ENCODE measurements at places on chromosomes 6 and 20.

- DNase-seq, result peak; percentile 9
These were observed 117.1 kb upstream of the EEF1E1 start for GRCh38 chr6:8219352-8219943.

DNA sequence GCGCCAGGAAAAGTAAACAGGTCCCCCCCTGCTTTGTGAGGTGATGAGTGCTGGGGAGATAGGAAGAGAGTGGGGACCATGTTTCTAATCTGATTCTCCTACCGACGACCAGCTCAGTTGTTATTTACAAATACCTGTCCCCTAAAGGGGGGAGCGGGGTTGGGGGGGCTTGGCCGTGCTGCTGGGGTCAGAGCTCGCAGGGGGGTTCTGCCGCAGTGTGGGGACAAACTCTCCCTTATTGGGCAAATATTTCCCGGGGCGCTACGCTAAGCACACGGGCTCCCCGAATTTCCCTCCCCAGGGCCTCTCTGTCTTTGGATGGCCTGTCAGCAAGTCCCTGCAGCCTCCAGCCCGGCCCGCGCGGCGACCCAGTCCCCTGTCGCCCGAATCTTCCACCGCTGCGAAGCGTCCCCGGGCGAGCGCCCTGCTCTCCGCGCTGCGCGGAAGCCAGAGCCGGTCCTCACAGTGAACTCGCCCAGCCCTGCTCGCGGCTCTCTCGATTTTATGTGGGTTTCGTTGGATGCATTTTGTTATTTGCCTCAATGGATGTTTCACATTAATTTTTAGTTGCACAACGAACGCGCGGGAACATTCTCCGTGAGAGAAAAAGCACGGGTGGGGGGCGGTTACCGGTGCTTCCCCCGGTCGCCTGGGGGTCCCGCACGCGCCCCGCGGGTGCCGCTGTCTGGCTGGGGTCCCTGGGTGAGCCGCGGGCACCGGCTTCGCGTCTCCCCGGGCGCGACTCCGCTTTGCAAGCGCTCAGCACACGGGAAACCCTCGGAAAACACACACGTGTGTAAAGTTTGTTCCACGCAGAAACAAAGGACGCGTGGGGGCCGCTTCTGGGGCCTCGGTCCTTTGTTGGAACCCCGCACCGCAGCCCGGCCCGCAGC, 1.5 kb upstream of the STX16 start:
- no peak for DNase-seq

- no peak for DNase-seq
These were observed 75.3 kb downstream of the RIN2 start for GRCh38 chr20:19833395-19833794.

- no peak for DNase-seq
These were observed 11.9 kb upstream of the NSFL1C start for GRCh38 chr20:1478566-1478965.

GRCh38 chr20:55579802-55580201, 425.5 kb downstream of the CBLN4 start:
- DNase-seq, result no peak

DNA sequence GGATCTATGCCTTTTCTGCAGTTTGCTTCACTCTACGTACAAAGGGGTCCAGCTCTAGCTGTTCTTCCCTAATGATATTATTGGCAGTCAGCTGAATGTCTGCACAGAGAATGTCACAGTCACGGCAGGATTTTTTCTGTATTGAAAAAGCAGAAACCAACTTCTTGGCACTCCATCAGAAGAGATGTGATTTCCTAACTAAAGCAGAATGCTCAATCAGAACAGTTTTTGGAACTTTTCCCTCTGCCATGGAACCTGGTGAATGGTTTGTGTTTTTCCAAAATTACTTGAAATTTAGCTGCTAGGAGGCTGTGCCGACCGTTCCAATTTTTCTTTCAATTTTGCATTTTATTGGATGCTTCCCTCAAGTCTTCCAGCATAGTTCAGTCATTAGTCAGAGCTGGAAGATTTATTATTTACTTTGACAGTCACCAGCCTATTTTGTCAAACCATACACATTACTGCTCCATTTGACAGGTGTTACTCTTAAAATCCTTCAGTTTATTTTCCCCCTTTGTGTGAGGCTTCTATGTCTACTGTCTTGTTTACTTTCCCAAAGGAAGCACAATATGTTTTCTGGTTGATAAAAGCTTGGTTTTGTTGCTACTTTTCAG, 259.6 kb upstream of the EPHA7 start:
- DNase-seq, result no peak

GRCh38 chr6:47439348-47439668, 38.3 kb upstream of the CD2AP start:
- DNase-seq, result no peak

DNA sequence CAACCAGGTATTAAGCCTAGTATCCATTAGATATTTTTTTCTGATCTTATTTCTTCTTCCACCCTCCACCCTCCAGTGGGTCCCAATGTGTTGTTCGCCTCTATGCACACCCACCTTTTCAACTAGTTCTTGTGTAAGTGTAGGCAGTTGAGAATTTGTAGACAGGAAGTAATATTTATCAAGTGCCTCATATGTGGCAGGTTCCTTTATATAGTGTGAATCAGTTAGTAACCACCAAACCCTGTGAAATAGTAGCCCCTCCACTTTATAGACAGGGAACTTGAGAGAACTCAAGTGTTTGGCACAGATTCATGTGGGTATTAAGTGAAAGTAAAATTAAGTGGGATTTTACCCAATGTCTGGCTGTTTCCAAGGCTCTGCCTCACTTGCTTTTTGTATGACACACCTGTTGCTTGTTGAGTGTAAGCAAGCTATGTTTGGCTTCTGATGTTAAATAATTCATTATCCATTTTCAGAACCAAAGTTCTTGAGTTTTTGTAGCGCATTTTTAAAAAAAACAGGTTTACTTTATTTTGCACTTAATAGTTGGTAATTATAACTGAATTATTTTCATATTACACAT, 24.8 kb downstream of the AFDN start:
- DNase-seq, result no peak

DNA sequence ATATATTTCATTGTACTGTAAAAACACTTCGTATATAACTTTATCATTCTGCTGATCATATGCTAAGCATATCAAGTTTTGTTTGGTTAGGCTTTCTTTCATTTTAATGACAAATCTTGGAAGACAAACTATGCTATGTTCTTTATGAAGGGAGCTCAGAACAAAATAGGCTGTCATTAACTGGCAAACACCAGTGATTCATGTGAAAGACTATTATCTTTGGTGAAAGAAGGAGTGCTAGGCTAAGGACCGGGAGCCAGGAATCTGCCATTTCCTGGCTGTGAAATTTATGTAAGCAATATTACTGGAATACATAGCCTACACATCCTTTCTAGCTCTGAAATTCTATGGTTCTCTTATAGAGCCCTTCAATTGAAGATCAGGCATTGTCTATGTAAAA, 136.2 kb upstream of the CCN2 start:
- no peak for DNase-seq

DNA sequence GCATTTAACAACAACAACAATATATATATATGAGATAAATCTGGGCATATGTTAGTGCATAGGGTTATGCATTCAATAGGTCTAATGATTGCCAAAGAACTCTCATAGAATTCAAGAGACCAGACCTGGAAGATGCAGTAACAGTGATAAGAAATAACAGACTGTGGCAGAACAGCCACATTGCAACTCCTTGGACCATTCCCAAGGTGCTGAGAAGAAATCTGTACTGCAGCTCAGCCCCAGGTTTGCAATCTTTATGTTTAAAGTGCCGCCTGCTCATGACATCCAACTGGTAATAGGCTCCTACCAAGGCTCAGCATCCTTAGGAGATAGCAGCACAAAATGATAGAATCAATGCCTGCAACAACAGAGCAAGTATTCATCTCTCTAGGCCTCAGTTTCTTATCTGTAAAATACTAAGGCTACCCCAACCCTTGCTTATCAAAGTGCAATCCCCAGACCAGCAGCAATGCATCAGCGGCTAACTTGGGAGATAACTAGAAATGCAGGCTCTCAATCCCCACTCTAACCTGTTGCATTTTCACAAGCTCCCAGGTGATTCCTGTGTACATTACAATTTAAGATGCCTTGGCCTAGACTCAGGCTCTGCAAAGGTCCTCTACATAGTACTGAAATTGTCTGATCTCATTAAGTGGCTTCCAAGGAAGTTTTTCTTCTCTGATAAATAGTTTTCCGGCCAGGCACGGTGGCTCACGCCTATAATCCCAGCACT, 30.6 kb upstream of the PIM1 start:
- DNase-seq, result no peak

- no peak for DNase-seq
These were observed 192.6 kb upstream of the GGTLC1 start for GRCh38 chr20:24181151-24181550.

DNA sequence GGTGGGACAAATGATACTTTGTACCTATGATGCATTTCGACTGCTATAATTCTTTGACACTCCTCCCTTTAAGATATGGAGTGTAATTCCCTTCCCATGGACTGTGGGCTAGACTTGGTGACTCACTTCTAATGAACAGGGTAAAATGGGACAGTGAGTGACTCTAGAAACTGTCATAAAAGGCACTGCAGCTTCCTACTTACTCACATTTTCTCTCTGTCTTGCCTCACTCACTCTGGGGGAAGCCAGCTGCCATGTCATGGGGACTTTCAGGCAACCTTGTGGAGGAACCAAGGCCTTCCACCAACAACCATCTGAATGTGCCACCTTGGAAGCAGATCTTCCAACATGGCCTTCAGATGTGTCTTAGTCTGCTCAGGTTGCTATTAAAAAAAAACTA, 12.9 kb upstream of the GFOD1 start:
- no peak for DNase-seq

DNA sequence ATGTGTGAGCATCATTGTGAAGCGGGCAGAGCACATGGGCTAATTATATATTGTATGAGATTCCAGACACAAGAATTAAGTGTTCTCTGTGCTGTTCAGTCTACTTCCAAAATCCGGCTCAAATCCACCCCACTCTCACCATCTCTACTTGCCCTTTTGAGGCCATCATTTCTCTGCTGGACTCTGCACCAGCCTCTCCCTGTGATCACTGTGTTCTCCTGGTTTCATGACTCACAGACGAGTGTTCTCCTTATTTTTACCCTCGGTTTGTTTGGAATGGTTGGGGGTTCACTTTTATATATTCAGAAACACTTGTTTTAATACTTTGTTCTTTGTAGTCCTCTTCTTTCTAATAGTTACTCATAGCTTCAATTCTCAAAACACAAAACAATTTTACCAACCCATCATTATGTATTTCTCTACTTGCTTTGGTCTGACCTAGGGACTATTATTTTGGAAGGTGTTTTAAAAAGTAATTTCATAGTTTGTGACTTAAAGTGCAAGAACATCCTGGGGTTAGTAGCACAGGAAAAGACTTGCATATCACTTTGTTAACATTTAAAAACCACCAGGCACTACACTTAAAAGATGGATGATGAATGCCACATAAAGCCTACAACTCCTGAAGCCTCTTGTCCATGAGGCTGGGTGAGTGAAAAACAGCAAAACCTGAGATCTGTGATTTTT, 82.7 kb downstream of the UST start:
- DNase-seq, result no peak

- DNase-seq, result no peak
These were observed 5.5 kb downstream of the CDH4 start for GRCh38 chr20:61257611-61258010.

GRCh38 chr6:11094941-11095340, 1.3 kb downstream of the SMIM13 start:
- no peak for DNase-seq

- DNase-seq, result no peak
These were observed 29.2 kb downstream of the SYNJ2 start for GRCh38 chr6:158010591-158011477.

DNA sequence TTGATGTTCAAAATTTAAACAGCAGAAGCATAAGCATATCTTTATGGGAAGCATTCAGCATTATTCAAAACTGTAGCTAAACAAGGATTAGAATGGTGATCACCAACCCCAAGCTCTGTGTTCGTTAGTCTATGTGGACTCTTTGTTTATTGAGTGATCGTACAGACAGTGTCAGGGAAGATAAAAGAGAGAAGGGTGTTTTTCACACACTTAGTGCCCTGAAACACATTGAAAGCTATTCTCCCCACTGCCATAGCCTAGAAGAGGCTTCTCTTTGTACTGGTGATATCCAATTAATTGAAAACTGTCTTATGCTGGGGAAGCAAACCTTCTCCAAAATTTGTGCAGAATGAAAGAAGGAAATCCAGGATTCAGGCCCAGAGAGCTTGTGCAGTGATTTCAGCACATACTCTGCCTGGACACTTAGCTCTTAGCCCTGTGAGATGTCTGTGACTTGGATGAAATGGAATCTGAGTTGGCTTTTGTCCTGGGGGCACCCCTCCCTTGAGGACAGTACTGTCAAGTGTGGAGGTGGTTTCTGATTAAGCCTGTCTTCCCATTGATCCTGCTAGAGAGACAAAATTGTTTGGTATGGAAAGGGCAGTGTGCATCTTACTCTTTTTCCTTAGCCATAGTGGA, 125.7 kb upstream of the MTHFD1L start:
- no peak for DNase-seq

DNA sequence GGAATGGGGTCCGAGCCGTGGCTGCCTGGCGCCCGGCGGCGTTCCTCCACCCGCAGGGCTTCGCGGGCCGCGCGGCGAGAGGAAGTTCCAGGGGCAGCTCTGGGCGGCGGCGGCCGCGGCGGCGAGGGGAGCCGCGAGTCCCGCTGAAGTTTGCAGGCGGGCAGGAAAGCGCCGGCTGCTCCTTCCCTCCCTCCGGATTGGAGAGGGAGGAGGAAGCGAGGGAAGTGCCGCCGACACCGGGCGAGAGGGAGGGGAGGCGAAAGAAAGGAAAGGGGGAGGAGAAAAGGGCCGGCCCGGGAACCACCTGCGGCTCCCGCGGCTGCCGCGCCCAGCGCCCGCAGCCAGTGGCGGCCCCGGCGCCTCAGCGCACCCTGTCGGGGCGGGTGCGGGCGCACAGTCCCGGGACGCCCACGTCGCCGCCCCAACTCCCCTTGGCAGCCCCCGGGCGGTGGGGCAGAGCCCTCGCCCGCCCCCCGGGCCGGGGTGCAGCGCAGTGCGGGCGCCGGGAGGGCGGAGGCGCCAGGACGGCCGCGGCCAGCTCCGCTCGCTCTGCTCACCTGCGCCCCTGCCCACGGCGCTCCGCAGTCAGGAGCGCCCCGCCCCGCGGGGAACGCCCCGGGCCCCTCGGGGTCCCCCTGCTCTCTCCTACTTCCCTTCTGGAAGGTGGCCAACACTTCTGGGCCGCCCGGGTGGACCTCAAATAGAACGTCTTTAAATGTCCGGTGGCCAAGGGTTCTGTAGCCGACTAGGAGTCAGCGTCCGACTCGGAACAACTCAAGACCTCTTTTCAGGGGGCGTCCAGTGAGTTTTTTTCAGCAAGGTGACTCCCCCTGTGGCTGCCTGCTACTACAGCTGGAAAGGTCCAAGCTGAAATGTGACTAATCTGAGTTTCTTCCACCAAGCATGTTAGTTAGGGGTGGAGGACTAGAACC, 80.3 kb upstream of the CCDC28A start:
- peak; percentile 64 for DNase-seq

Data from NCI-H510A treated with DMSO at 0.1 percent for 48 hours (cell line).